ENCODE measurements at places on chromosomes 1 and 21.

DNA sequence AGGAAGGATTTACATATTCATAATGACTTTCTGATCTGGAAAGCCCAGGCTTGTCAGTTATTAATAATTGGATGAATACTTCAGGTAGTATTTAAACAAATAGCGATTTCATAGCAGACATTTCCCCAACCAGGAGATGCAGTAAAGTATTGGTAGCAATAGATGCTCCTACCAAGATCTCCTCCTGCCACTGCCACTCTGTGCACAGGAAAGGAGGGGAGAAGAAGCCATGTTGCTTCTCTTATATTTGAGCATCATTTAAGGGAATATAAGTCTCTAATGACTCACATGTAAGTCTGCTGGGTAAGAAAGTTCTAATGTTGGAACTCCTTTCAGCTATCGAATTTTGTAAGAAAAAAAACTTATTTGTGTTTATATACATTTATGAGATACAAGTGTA lies 420 bp upstream of the IFI16 start:
- DNase-seq: no peak

DNA sequence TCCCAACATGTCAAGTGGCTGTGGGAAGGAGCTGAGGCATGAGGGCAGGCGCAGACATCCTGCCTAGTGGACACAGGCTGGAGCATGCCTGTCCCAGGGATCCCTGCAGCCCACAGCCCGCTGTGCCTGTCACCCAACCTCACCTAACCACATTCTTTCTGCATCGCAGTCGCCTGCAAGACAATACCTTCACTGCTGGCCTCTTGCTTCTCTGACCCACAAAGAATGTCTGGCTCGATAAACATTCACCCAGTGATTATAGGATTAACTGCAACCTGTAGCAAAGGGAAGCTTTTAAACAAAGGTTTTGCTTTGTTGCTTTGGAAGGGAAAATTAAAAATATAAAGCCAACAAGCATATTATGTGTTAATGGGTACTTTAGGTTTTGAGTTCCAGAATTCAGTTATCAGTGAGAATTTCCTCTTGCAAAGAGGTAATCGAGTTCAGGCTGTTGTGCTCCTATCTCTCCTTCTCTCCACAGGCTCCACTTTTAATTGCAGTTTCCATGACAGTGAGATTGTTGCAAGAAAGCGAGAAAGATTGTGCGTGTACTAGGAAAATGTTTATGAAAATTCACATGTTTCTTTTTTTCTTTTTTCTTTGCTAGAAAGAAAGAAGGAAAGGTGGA lies 40.0 kb upstream of the ZNF648 start:
- no peak for DNase-seq

DNA sequence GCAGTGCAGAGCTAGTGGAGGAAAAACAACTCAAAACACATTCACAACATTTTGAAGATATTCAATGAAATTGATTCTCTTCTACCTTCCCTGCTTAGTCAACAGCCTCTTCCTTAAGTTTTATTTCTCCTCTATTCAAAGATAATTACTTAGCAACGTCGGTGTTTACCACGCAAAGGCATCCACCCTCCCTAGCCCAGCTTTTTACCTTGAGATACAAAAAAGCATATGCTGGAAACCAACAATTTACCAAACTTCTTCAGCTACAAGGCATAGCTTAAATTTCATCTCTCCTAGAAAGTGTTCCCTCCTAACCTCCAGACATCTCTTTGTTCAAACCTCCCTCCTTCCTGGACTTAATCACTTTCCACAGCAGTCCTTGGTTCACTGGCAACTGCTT lies 102.8 kb upstream of the SOD1 start:
- DNase-seq: no peak

DNA sequence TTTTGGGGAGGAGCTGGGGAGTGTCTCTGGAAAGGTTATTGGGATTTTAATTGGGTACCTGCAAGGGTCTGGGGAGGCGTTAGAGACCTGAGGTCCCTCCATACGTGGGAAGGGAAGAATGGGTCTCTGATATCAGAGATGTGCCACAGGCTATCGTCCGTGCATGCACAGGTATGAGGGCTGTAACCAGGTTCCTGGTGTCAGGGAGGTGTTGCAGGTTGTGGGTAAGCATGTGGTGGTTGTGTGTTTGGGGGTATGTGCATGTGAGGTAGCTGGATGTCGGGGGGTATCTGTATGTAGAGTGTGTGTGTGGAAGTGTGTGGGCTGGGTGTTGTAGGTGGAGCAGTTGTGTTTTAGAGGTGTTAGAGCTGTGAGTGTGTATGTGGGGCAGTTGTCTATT lies 8.3 kb downstream of the AHDC1 start:
- no peak for DNase-seq

DNA sequence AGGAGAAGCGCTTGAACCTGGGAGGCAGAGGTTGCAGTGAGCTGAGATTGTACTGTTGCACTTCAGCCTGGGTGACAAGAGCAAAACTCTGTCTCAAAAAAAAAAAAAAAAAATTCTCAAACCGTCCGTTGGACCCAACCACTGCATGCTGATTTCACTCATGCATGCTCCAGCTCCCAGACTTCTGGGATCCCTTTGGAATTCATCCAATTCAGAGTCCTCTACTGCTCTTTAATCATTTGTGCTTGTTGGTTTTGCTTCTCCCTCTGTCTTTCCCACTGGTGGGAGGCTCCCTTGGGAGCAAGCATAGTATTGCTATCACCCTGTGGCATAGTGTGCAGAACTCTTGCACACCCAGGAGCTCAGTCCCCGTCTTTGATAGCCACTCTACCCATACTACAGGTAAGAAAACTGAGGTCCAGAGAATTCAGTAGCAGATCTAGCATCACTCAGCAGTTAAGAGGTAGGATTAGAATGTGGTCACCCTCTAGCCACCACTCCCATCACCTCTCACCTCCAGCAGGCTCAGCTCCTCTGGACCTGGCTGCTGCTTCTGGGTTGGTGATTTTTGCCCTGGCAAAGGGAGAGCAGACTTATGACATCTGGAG lies 3.1 kb upstream of the LMNA start:
- no peak for DNase-seq

- DNase-seq: no peak
Measured at GRCh38 chr1:115170961-115171392, 81.7 kb upstream of the TSPAN2 start.

- peak; percentile 87 for DNase-seq
Measured at GRCh38 chr1:179293340-179294327, at the start of gene SOAT1. TSS of gene SOAT1 (plus strand) at chr1:179293797. CDS start at chr1:179302685, 8,888 bp downstream.

GRCh38 chr1:85134583-85135391 lies 66.0 kb downstream of the SYDE2 start:
- DNase-seq: no peak

- no peak for DNase-seq
Measured at GRCh38 chr21:39966786-39967185, 99.5 kb downstream of the PCP4 start.

- DNase-seq: no peak
Measured at GRCh38 chr1:52127181-52128180, 14.4 kb upstream of the ZFYVE9 start.

Data from activated T-helper 1 cell treated with anti-CD3 and anti-CD28 coated beads, Interleukin-2, amount 50 U/mL, for 16 hours (primary cell).